ENCODE measurements at places on chromosomes 16 and 17.

DNA sequence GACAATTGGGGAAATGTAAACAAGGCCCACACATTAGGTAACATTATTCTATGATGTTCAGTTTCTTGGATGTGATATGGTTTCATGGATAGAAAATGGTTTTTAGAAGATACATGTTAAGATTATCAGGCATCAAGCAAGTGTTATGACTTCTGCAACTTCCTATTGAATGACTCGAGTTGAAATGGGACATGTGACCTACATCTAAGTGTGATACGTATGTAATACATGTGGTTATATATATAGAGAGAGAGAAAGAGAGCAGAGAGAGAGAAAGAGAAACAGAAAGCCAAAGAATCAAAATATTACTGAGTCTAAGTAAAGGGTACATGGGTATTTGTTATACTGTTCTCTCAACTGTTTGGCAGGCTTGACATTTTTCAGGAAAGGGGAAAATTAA, 1.7 kb downstream of the TMEM170A start:
- ATAC-seq: peak; percentile 13
- H3K27ac ChIP-seq: peak overlapping the region; percentile 74
- H3K4me1 ChIP-seq: peaks cover 31% of the 10 kb centered on the region
- peaks cover 22% of the 10 kb centered on the region for H3K36me3 ChIP-seq
- H3K4me3 ChIP-seq: peak overlapping the region; percentile 98

DNA sequence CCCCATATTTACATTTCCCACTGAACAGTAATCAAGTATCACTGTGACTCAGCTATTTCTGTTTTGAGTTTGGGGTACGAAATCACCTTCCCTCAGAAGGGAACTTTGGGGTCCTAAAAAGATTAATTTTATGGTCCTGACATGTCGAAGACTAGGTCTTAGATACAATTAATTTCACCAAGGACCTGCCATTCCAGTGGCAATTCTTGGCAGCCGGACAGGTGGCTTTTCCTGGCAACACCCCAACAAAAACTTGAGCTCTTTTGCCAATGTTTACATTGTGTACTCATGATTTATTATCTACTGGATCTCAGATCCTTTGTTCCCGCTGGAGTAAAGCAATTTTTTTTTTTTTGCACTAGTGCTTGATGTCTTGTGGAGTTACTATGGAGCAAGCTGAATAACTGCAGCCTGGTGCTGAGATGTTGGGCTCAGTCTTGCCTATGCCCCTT, 14.4 kb downstream of the SLFN5 start:
- peaks cover 50% of the 10 kb centered on the region for H3K4me1 ChIP-seq
- peak overlapping the region; percentile 71 for H3K27ac ChIP-seq
- no peak for ATAC-seq
- no peak overlapping the region for H3K4me3 ChIP-seq
- H3K27me3 ChIP-seq: no peaks in the 10 kb centered on the region

DNA sequence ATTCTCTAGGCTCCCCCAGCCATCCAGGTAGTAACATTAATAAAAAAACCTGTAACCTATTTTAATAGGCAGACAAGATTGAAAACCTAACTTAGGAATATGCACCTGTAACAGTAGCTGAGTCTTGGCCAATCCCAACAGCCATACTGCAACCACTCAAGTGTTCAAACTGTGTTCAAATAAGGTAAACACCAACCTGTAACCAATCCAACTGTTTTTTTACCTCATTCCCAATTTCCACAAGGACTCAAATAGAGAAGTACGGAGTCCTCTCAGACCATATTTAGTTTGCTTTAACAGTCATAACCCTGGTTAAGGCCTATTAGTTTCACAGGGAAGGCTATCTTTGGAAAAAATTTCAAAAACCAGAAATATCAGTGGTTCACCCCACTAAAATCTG, 40.4 kb upstream of the NOS2 start:
- no peaks in the 10 kb centered on the region for H3K27me3 ChIP-seq
- ATAC-seq: no peak

GRCh38 chr17:66750781-66751543, 84.0 kb upstream of the CACNG5 start:
- no peak for ATAC-seq
- no peaks in the 10 kb centered on the region for H3K4me1 ChIP-seq
- H3K27ac ChIP-seq: peak overlapping the region; percentile 65
- H3K27me3 ChIP-seq: no peaks in the 10 kb centered on the region
- H3K36me3 ChIP-seq: peaks cover 71% of the 10 kb centered on the region

GRCh38 chr17:32517982-32518381, 31.2 kb downstream of the CDK5R1 start:
- H3K4me1 ChIP-seq: peaks cover 48% of the 10 kb centered on the region
- H3K27me3 ChIP-seq: no peaks in the 10 kb centered on the region
- no peak for ATAC-seq
- H3K36me3 ChIP-seq: no peaks in the 10 kb centered on the region

DNA sequence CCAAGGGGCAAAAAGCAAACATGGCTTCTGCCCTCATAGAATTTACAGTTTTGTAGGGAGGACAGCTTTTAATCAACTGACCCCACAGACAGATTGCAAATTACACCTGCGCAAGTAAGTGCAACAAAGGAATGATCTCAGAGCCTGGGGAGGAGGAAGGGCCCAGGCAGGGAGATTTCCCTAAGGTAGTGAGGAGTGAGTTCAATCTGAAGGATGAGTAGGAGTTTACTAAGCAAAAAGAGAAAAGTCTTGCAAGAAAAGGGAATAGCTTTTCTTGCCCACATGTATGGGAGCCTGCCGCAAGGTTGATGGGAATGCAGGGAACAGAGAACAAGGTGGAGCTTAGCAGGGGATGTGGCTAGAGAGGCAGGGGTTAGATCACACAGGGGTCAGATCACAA, 1.6 kb upstream of the SOCS7 start:
- H3K36me3 ChIP-seq: no peaks in the 10 kb centered on the region
- H3K4me3 ChIP-seq: peak overlapping the region; percentile 90
- no peaks in the 10 kb centered on the region for H3K27me3 ChIP-seq

All from activated T-helper 17 cell treated with anti-CD3 and anti-CD28 coated beads, Interleukin-2, amount 50 U/mL, for 72 hours (primary cell).